Activated CD4-positive, alpha-beta T cell treated with anti-CD3 and anti-CD28 coated beads for 36 hours (primary cell): ENCODE measurements at places on chromosomes 6 and 20. TPM values are rescaled to one million over a fixed set of nuclear protein-coding genes. Genes with fewer than 3 reads are reported as not detected.

DNA sequence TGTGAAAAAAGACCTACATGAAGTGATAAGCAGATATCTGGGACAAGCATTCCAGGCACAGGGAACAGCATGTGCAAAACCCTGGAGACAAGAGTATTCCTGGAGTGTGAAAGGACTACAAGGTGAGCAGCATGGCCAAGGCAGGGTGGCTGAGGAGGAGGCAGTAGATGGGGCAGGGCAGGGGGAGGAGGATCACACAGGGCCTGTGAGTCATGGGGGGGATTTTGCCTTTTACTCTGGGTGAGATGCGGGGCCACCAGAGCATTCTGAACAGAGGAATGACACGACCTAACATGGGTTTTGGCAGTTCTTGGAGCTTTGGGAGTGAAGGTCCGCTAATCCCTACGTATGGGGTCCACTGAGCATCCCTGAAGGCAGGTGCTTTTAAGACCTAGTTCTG is 69.8 kb upstream of the CCN6 start:
- H3K4me1 ChIP-seq = peaks cover 83% of the 10 kb centered on the region
- H3K4me3 ChIP-seq = no peak overlapping the region
- DNase-seq = no peak

TEAD3 gene
- 1.4 TPM for total RNA-seq

VSX1 gene
- total RNA-seq = not detected

DNA sequence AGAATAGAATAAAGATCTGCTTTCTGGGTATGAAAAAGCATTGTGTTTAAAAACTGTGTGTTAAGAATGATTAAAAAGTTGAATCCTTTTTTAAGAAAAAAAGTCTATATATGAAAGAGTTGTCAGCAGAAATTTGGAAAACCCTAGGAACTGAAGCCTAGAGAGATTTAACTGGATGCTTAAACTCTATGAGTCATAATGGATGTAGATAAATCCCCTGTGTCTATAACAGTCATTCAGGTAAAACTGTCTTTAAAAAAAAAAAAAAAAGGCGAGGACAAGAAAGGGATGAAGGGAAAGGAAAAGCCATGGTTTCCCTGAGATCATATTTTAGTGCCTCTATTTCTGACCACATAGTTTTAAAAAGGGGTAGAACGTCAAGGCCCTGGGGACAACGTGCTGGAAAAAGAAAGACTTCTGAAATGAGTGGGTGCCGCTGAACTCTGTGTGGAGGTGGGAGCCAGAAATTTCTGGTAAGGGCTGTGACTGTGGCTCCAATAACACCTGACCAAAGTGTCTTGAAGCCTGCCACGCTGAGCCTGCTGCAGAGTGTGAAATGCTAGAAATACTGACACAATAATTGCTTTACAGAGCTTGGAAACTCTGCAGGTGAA is 302.6 kb upstream of the ARID1B start:
- H3K4me1 ChIP-seq = peaks cover 10% of the 10 kb centered on the region
- no peaks in the 10 kb centered on the region for H3K36me3 ChIP-seq
- H3K27me3 ChIP-seq = peaks cover 2% of the 10 kb centered on the region
- no peak overlapping the region for H3K4me3 ChIP-seq
- H3K27ac ChIP-seq = no peak overlapping the region
- peak; percentile 36 for DNase-seq

DNA sequence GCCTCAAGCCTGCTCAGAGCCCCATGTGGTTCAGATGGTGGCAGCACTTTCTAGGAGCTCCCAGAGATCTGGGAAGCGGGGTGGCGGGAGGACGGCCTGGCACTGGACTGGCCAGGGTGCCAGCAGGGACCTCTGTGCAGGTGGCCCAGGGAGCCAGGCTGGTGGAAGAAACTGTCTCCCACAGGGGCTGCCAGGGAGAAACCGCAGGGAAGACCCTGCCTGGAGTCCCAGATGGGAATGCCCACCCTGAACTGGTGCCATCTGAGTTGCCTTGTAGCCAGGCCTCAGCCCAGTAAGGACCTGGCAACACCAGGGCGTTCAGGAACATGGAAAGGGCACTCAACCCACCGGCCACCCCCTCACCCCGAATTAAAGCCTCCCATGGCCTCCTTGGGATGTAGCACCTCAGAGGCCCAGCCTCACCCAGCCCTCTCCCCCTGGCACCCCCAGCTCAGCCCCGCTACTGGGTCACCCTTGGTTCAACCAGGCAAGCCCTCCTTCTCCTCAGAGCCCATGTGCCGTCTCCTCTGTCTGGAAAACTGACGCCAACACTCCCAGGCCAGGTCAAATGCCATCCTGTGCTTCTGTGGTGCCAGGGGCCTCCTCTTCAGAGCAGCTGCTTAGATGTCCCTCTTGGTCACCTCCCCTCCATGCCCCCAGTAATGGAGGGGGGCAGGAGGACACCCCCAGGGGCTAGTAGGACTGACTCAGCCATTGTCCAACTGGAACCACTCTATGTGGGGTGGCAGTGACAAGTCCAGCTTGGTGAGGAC is 5.9 kb upstream of the C20orf144 start:
- no peak overlapping the region for H3K4me3 ChIP-seq
- no peak overlapping the region for H3K27ac ChIP-seq
- peaks cover 28% of the 10 kb centered on the region for H3K4me1 ChIP-seq
- no peak for DNase-seq

GRCh38 chr6:170162775-170163404 is 128.0 kb downstream of the DLL1 start:
- no peaks in the 10 kb centered on the region for H3K36me3 ChIP-seq
- H3K27ac ChIP-seq = no peak overlapping the region
- peaks cover 2% of the 10 kb centered on the region for H3K27me3 ChIP-seq
- H3K4me1 ChIP-seq = no peaks in the 10 kb centered on the region
- H3K4me3 ChIP-seq = no peak overlapping the region

UFL1 gene
- 28.0 TPM for total RNA-seq

DNA sequence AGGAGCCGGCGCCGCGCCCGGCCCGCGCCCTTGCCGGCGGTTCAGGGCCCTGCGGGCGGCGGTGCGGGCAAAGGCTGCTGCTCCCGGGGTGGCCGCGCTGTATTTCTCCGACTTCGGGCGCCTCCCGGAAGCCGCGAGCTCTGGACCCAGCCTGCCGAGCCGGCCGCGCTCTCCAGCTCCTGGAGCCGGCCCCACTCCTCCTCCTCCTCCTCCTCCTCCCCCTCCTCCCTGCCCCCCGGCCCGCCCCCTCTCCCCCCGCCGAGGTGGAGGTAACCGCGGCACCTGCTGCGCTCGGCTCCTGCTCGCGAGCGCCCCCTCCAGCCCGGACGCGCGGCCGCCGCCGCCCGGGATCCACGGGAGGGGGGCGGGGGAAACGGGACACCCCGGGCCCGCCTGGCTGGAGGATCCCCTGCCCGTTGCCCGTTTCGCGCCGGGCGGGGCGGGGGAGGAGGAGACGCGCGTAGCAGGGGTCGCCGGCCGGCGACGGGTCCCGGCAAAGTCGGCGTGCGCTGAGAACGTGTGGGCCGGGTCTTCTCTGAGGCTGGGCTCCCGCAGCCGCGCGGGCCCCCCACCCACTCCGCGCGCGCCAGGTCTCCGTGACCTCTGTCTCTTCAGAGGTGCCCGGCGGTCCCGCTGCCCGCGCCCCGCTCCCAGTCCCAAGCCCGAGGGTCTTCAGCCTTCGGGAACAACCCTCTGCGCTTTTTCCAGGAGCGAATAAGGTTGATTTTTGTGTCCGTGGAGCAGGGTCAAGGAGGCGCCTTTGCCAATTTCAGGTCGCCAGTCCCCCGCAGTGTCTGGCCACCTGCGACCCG is at the start of gene SLC22A23:
Gene SLC22A23, minus strand, starts transcription at position 153 of the 812 bp plus-strand sequence. CDS start 491 bp downstream, outside the sequence.
- peak within 1 kb of the TSS; percentile 70 for H3K4me3 ChIP-seq
- DNase-seq = peak; percentile 84
- no peaks in the 10 kb centered on the region for H3K36me3 ChIP-seq
- H3K27ac ChIP-seq = peak within 1 kb of the TSS; percentile 47
- peaks cover 23% of the 10 kb centered on the region for H3K27me3 ChIP-seq

EBF4 gene
- total RNA-seq = 4.3 TPM

DNA sequence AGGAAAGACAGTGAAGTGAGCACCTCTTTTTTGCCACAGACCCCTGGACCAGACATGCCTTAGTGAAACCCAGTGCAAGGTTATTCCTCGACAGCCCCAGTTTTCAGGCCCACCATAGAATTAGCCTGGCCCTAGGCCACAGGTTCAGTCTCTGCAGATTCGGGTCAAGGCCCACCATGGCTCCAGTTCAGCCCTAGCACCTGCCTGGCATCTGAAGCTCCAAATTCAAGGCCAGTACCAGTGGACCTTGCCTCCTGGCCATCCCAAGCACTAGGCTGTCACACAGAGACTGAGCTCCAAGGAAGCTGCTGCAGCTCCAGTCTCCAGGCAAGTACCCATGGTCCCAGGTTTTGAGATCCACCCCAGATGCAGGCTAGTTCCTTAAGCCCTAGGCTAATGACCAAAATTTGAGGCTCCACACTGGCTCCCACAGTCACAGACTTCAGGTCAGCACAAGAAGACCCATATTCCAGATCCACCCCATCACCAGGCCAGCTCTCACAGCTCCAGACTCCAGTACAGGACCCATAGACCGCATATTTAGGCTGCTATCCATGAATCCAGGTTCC is 877.5 kb upstream of the ADGRB3 start:
- H3K36me3 ChIP-seq = no peaks in the 10 kb centered on the region
- no peak overlapping the region for H3K4me3 ChIP-seq
- H3K27me3 ChIP-seq = no peaks in the 10 kb centered on the region
- no peaks in the 10 kb centered on the region for H3K4me1 ChIP-seq

DNA sequence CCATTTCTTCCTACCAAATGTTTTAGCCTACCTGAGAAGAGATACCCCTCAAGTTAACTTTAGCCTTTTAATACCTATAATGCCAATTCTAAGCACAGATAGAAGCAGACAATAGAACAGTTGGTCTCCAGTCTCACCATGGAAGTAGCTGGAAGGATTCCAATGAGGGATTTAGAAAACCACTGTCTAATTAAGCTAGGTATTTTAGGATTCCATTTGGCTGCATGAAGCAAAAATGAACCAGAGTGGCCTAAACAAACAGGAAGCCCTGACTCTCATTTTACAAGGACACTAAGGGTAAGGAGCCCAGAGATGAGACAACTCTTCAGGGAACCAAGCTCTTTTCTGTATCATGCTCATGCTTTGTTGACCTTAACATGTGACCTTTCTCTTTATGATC is 199.2 kb downstream of the ALDH8A1 start:
- peaks cover 16% of the 10 kb centered on the region for H3K27me3 ChIP-seq
- no peaks in the 10 kb centered on the region for H3K36me3 ChIP-seq
- DNase-seq = no peak
- H3K4me3 ChIP-seq = no peak overlapping the region
- no peak overlapping the region for H3K27ac ChIP-seq
- H3K4me1 ChIP-seq = no peaks in the 10 kb centered on the region
